Posterior vena cava (tissue), 2 donors: ENCODE measurements at places on chromosomes 12 and 14. TPM values are rescaled to one million over a fixed set of nuclear protein-coding genes. Genes with fewer than 3 reads are reported as not detected.
A peak's percentile ranks its signal among the peaks of the same experiment; 100 is the strongest.

The TCL1B gene
- not detected for total RNA-seq

The AQP6 gene
- total RNA-seq = 0.05 TPM

The KRT71 gene
- total RNA-seq = not detected

The ARHGAP9 gene
- 12.7 TPM for total RNA-seq

The BATF gene
- total RNA-seq = 2.5 TPM

GRCh38 chr14:64541261-64541971 is 875 bp downstream of the HSPA2 start:
- peak; percentile 85 for DNase-seq

DNA sequence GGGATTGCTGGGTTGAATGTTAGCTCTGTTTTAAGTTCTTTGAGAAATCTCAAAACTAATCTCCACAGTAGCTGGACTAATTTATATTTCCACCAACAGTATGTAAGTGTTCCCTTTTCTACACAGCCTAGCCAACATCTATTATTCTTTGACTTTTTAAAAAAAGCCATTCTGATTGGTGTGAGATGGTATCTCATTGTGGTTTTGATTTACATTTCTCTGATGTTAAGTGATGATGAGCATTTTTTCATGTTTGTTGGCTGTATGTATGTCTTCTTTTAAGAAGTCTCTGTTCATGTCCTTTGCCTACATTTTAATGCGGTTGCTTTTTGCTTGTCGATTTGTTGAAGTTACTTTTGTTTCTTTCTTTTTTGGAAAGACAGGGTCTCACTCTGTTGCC is 301.1 kb upstream of the OR4E1 start:
- no peak for DNase-seq

DNA sequence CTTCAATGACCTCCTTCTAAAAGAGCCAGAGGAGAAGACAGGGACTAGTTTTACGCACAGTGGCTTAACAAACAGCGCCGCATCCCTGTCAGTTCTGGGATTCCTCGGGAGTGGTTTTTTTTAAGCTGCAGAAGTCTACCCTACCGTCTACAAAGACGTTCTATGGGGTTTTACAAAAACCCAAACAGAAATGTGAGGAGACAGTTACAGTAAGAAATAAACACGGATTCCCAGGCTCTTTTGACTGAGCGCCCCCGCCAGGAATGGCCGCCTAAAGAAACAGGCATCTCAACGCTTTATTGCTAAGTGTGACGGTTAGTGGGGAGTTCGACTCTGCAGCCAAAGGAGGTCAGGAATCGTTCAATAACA is 484 bp downstream of the ALKBH1 start:
- DNase-seq = no peak

DNA sequence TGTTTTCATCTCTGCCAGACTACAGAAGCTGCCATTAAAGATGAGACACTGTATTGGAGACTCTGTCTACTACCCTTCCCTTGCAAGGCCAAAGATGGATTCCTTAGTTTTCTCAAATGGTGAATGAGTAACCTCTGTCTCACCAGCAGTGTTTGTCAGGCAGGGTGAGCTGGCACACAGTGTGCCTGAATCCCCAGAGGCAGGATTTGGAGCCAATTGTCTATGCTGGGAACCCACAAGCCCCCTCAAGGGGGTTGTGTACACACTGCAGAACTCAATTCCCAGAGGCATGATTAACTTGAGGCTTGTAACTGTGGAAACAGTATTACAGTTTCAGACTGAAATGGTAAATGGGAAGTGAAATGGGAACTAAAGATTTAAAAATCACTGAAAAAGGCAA is 136.8 kb upstream of the PTPRB start:
- DNase-seq = no peak

DNA sequence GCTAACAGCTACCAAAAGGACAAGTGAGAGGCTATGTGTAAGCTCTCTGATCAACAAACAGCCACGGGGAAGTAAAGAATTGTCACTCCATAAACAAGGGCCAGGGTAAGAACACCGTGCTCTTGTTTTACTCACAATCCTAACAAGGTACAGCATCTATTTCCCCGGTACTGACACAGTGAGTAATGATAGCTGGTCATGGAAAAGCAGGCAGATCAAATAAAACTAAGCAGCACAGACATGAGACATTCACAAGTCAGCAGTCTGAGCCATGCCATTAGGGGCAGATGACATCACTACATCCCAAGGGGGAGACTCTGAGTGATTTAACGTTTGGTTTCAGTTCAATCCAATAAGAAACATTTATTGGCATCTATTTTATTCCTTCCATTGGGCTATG is 54.4 kb downstream of the ARL6IP4 start:
- DNase-seq = peak; percentile 17

DNA sequence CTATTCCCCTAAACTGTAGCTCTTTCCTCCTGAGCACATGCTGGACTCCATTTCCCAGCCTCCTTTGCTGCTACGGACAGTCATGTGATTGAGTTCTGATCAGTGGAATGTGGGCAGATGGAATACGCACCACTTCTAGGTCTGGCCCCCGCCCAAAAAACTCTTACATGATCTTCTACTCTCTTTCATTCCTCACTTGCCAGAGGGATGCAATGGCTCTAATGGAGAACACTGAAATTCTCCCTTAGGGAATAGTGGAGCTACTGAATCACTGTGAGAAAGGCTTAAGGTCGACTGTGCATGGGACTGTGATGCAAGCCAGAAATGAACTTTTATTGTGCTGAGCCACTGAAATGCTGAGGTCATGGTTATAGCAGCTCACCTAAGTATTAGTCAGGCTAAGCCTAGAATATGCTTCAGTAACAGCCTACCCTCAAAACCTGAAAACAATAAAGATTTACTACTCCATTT is 13.0 kb upstream of the TMED2 start:
- peak; percentile 89 for DNase-seq
